ENCODE measurements at places on chromosomes 16 and 17.

- peak; percentile 65 for DNase-seq
Measured at GRCh38 chr17:50425682-50426471, at the start of gene ACSF2. ACSF2 (plus strand) TSS chr17:50426218; CDS start chr17:50426262, 44 bp downstream.

GRCh38 chr17:62708587-62708986, 81.1 kb downstream of the MRC2 start:
- DNase-seq, result no peak

DNA sequence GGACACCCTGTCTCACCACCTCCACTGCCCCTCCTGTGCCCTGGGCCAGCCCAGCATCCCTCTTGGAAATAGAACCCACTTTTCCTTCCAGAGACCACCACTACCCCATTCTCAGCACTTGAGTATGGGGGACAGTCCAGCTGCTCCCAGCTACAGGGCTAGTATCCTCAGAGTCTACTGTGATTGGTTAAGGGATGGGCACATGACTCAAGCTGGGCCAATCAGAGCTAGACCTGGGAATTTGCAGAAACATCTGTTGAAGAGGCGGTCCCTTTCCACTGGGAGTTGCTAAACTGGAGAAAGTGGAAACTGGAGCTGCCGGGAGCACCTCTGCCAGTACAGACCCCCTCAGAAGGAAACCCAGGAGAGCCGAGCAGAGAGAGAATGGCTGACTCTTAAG, 156.6 kb downstream of the GSG1L start:
- DNase-seq, result no peak

GRCh38 chr17:66379544-66379943, 77.1 kb downstream of the PRKCA start:
- DNase-seq, result no peak

- no peak for DNase-seq
Measured at GRCh38 chr16:63714876-63715275, 1407.0 kb downstream of the CDH11 start.

DNA sequence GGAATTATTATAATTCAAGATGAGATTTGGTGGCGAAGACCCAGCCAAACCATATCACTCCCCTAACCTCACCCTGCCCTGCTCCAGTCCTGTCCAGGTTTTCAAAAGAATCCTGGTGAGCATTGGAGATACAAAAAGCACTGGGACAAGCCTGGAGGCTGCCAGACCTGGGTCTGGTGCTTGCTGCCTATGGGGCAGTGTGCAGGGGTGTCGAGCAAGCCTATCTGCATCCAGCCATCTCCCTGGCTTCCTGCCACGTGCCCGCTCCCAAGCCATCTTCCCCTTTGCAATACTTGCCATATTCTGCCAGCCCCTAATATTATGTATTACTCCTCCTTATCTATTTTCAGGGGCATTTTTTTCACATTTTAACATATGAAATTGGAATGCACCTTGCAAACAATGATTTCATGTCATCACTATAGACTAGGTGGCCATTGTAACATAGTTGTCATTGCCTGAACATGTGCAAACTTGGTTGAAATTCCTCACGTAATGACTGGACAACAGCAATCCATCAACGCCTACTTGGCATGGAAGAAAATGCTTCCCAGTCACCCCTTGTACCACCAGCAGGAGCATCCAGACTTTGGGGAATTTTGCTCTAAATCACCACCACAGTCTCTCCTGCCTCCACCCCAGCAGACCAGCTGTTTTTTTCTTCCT, 8.1 kb upstream of the KDM8 start:
- no peak for DNase-seq

- no peak for DNase-seq
Measured at GRCh38 chr17:82298538-82299421, 18.6 kb downstream of the CD7 start.

All from activated gamma-delta T cell (primary cell).